ENCODE measurements at places on chromosomes 13 and 19.
A peak's percentile ranks its signal among the peaks of the same experiment; 100 is the strongest.

DNA sequence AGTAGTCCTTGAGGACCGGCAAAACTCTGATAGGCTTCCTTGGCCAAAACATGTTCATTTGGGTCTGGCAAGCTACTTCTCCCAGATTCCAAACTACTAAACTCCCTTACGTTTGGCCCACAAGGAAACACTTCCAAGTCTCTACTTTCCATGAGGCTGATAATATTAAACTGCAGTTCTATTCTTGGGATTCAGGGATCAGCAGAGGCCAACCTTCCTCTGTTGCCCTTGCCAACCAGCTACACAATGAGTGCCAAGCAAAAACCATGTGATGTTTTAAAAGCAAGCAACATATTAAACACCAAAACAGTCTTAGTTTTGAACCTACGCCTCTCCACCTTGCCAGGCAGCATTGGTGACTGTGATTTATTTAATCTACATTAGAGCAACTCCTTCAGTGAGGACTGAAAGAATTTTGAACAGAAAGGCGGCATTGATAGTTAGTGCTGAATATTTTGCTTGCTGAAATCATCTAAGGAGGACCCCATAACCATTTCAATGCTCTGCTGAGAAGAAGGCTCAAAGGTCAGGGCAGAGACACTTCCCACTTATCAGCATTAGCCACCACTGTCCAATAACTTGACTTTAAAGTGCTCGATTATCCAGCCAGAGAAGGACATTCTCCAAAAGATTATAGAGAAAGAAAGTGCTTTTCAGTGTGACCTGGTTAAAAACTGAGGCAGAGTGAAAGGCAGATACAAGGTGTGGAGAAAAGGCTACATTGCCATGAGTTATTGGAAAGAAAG is 287.1 kb downstream of the TBC1D4 start:
- DNase-seq, result no peak

DNA sequence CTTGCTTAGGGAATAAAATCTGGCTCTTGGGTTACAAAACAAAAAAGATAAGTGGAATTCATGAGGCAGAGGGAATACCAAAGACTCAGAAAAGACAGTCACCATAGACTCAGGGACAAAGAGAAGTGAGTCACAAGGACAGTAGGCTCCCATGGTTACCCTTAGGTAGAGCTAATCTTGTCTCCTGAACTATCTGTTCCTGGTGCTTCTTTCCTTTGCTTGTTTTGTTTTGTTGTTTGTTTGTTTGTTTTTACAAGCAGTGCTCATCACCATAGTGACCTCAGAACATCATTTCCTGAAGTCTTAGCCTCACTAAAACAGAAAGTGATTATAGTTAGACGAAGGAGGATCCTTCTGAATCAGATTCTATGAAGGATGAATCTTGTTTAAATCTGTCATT is 142.3 kb upstream of the SOX21 start:
- peak; percentile 39 for DNase-seq

GRCh38 chr13:109785892-109786450 is 412 bp downstream of the IRS2 start:
- DNase-seq, result no peak

DNA sequence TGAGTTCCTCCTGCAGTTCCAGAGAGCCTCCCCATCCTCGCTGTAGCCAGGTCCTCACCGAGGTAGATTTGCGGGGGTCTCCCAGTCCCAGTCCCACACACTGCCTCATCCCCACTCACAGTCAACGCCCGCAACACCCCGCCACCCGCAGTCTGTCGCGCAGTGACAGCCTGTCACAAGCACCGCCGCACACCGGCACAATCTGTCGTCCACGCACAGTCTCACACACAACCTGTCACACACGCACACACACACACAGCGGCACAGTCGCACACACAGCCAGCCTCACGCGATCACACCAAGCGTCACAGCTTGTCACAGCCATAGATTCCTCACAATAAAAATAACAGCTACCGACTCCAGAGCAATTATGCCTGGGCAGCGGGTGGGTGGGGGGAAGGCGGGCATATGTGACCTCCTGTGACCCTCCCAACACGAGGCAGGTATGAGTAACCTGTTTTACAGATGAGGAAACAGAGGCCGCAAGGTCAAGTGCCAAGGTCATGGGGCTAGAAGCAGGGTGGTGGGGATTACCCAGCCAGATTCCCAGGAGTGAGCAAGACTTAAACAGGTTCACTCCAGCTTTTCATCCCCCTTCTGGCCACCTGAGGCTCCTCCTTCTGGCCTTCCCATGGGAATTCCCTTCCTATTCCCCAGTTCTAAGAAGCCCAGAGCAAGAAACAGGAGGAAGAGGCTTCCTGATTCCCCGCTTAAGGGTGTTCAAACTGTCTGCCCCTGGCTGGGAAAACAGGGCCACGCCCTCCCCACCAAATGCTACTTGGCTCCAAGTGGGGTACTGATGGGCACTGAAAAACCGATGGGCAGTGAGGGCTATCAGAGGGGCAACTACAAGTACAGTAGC is 13.9 kb downstream of the NFIX start:
- DNase-seq, result no peak

DNA sequence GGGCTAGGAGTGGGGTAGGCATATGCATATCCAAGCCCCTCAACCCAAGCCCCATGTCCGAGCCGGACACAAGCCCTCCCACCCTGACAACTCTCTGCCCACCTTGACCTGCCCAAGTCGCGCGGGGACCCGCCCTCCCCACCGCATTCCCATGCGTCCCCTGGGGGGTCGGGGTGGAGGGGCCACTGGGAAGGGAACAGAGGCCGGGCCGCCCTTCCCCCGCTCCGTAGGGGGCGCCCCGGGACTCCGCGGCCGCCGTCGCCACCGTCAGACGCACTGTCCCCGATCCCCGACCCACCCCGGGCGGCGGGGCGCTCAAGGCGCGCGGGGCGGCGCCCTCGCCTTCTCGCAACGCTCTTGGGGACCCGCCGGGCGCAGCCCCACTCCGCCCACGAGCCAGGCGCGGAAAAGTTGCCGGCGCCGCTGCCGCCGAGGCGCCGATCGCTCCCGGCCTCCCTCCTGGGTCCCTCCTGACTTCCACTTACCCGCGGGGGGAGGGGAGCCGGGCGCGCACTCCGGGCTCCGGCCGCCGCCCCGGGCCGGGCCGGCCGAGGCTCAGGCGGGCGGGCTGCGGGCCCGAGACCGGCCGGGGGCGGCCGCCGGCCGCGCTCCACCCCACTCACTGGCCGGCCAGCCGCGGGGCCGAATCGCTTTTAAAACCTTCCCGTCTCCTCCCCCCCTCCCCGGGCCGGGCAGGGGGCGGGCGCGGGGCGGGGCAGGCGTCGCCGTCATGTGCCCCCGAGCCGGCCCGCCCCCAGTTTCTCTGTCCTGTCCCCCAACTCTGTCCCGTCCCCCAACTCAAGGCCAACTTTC is 34.4 kb upstream of the NANOS3 start:
- DNase-seq, result peak; percentile 65

GRCh38 chr13:51339952-51340732 is 651 bp downstream of the SERPINE3 start:
- DNase-seq, result no peak

DNA sequence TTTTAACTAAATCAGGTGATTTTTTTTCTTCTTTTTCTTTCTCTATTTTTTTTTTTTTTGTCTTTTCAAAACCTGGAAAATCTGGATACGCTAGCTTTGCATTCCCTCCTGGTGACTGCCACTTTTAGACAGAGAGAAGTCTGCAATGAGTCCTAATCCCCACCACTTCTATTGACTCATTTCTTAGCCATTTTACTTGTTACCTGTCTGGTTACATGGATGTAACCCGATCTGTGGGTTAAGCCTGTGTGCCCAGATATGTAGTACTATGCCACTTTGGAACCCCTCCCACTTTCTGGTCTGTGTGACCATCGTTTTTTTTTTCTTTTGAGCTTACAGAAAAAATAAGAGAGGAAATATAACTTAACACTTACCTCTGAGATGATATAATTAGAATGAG is 817.8 kb upstream of the PCDH9 start:
- DNase-seq, result no peak

GRCh38 chr13:55572408-55572807 is 1568.3 kb upstream of the PRR20A start:
- no peak for DNase-seq

DNA sequence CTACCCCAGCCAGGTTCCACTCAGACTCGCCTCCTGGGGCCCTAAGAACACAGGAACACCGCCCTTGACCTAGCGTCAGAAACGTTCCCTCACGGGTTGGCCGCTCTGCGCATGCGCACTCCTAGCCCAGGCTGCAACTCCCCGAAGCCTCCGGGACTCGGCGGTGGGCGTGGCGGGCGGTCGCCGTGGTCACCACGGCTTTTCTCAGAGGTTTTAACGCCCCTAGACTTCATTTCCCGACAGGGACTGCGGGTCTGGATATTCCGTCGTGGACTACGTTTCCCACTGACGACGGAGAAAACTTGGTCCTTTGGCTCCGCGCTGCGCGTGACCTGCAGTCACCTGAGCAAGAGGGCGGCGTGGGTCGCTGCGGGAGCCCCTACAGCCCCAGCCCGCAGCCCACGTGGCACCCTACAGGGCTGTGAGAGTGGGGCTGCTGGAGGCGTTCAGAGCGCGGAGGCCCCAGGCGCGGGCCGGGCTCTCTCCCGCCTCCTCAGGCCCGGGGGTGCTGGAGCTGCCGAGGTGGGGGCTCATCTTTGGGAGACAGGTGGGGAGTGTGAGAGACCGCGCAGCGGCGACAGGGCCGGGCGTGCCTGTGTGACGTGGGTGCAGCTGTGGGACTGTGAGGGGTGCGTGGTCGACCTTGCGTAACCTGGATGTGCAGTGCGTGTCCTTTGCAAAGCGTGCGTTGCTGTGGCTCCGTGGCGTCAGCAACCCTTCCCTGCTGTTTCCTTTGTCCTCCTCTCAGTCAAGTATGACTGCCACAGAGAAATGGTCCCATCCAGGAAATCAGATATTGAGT is 38.0 kb upstream of the ZNF573 start:
- DNase-seq, result peak; percentile 17

GRCh38 chr13:71714802-71715375 is 152.1 kb downstream of the DACH1 start:
- no peak for DNase-seq

DNA sequence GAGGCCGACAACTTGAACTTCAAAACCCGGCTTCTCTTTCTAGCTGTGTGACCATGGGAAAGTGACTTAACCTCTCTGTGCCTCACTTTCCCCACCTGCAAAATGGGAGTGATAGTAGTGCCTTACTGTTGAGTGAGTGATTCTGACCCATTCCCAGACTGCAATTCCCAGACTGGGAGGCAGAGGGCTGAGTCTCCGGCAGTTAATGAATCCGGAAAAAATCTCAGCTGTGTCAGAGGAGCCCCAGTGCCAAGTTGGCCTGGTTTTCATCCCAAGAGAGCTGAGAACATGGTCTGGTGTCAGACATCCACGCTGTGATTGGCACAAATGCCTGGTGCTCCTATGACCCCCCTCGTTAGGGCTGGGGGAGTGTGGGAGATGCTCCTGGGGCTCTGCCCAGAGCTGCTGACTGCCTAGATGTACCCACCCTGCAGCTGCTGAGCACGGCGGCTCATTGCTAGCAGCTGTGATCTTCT is 50.0 kb downstream of the PIN1 start:
- DNase-seq, result no peak

- no peak for DNase-seq
Observed at GRCh38 chr13:48864100-48864499, 111.6 kb upstream of the FNDC3A start.

- DNase-seq, result peak; percentile 9
Observed at GRCh38 chr13:29782798-29783197, 67.6 kb downstream of the UBL3 start.

DNA sequence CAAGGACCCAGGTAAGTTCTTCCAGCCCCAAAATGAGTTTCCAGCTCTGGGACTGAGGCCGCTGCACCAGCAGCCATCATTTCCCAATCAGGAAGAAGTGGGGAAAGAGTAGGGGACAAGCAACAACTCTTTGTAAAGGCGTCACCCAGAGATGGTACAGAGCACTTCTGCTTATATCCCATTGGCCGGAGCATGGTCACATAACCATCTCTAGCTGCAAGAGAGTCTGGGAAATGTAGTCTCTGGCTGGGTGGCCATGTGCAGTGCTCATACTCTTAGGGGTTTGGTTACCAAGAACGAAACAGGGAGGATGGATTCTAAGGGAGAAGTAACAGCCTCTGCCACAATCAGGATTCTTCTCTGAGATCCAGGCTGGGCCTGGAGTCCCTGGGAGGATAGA is 26.3 kb downstream of the CKM start:
- DNase-seq, result no peak

- DNase-seq, result no peak
Observed at GRCh38 chr19:49651820-49652550, 10.0 kb downstream of the SCAF1 start.

DNA sequence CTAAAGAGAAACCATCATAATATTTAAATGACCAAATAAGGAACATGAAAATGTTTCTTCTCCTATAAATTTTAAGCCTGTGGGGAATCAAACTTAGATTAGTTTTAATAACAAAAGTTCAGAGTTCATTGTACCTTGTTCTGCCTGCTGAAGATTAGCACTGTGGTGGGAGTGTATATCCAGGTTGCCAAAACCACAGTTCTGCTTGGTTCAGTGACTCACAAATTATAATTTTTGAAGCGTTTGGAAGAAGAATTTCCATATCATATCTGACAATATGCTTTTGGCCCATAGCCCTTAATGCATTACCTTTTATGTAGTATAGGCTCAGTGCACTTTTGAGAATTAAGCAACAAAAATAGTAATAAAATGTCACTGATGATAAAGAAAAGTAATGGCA is 545.2 kb downstream of the GPC6 start:
- DNase-seq, result no peak
